ENCODE measurements at places on chromosomes 2 and 18.

DNA sequence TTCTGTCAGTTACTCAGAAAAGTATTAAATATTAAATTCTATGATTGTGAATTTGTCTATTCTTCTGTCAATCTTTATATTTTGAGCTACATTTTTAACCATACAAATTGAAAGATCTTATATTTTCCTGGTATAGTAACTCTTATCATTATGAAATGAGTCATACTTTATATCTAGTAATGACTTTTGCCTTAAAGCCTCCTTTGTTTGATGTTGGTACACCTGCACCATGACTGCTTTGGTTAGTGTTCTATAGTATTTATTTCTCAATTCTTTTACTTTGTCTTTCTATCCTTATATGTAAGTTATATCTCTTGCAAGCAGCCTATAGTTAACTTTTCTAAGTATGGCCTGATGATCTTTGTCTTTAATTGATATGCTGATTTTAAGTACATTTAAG is 13.0 kb downstream of the ZNF236 start:
- no peak for DNase-seq

DNA sequence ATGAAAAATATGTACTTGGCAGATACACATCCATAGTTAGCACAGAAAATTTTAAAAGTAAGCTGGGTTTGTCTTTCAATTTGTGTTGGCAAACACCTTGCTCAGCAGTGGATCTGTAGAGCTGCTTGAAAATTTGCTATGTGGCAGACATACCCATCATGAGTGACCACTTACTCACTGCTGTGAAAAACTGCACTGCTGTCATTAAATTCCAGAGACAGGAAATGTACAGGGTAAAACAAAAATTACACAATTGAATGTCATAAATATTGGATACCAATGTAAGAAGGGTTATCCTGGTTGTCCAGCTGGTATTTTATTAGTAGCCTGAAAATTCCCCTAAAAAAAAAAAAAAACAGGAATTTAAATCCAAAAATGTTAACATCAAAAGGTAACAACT is 24.5 kb downstream of the NIF3L1 start:
- DNase-seq: no peak

DNA sequence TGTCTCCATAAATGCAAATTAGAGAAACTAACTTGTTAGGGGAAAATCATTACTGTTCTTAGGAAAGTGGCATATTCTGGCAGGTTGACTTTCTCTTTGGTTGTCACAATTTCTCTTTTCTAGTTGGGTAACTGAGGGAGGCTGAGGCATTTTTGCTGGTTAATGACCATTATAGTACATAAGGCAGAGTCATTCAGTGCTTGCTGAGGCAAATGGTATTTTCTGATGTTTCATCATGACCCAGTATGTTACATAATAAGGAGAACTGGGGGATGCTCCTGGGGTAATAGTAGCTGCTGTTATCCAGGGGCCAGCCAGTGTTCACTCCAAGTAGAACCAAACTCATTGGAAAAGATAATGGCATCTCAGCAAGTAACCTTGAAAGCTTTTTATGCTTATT is 62.3 kb downstream of the ITGA6 start:
- no peak for DNase-seq

- no peak for DNase-seq
Observed at GRCh38 chr2:185222311-185222710, 516.3 kb upstream of the FSIP2 start.

DNA sequence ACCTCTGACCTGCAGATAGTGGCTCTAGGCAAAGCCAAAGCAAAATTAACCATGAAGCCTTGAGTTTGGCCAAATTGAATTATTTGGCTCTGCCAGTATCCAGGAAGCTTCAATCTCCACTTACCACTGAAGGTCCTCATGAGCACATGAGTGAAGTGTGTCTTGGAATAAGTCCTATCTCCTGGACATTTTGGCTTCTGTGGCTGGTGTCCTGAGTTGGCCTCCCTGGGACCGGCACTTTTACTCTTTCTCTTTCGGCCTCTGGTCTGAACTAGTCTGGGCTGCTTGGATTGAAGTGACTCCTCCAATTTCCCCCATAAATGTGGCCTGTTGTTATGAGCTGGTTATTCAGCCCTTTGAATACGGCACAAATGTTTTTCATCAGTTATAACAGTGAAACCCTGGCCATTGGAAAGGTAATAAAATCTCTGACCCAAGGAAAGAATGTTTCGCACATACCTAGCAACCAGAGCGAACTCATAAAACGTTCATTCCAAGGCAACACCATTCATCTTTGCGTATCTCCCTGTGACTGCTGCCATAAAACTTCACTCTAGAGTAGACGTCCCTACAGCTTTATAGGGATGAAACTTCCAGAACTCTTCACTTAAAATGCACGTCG is 216.4 kb downstream of the LPIN1 start:
- DNase-seq: no peak

Measured in COR-L47 (cell line).